NCI-H146 (cell line): ENCODE measurements at places on chromosomes 5 and 9.

DNA sequence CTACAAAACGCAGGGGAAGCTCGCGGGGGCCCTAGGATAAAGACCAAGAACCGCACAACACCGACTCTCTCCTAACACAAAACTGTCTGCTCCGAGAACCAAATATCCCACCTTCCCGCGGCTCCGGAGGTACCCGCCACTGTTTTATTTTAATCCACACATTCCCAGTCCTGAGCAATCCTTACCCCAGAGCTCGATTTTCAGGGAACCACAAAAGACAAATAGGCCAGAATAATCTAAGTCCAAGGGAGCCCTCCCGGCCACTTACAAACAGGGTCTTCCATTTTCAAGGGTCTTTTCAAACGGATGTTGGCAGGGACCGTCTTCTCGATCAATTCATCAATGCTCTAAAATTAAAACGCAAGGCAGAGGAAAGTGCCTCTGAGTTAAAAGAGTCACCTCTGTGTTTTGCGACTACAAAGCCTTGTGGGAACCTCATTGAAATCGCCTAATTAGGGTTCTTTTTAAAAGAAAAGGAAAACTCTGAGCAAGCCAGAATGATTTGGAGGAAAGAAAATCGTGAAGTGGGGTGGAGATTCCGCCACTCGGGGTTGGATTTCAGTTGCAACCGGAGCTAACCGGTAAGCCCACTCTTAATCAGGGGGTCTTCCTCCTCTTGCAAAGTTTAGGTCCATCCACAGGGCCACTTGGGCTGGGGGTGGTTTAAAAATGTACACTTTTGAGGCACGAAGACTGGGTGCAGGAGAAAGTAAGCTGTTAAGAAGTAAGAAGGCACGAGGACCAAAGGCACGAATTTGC is 1.0 kb downstream of the GLDC start:
- DNase-seq: no peak

- no peak for DNase-seq
Observed at GRCh38 chr9:137592767-137593166, 2.5 kb upstream of the ZMYND19 start.

GRCh38 chr9:18976221-18976708 is 56.7 kb downstream of the SAXO1 start:
- no peak for DNase-seq

DNA sequence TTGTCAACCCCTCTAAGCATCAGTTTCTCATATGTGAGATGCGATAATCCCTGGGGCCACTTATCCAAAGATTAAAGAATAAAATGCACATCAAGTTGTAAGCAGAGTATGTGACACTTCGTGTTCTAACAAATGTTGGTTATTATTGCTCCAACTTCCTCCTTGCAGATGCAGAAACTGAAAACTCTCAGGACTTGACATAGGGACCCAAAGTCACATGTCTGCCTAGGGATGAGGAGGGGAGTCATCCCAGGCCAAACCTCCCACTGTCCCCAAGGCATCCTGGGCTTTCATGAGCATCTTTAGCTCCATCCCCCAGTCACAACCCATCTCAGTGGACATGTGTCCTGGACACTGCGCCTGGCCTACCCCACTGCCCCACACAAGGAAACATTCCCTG is 27.5 kb upstream of the SYK start:
- no peak for DNase-seq

DNA sequence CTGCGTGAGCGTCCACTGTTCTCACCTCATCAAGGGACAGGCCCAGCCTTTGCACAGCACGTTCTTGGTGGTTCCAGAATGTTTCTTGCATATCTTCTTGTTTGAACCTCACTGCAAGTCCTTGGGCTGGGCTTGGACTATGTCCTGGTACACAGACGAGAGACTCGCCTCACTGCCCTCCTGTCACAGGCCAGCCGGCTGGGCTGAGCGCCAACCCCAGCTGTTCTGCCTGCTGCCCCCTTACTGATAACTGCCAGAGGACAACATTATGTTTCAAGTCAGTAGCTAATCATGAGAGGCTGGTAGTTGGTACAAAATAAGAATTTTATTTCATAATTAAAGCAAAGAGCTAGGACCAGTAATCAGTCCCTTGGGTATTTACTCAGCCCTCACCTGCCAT is 52.8 kb upstream of the LRRTM2 start:
- DNase-seq: no peak

- no peak for DNase-seq
Observed at GRCh38 chr5:102570747-102571146, 71.9 kb upstream of the SLCO6A1 start.

- DNase-seq: no peak
Observed at GRCh38 chr9:129570450-129571297, 50.2 kb downstream of the C9orf50 start.

DNA sequence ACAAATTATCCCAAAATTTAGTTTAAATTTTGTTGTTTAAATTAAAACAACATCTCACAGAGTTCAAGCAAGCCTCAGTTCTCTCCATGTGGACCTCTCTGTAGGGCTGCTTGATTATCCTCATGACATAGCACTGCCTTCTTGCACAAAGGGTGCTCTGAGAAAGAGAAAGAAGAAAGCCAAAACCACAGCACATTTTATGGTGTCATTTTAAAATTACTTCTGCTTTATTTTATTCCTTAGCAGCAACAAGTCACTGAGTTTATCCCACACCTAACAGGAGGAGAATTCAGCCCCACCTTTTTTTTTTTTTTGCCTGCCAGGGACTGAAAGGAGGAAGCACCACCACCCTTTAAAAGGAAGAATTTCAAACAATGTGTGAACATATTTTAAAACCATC is 12.8 kb upstream of the KCNV2 start:
- no peak for DNase-seq

DNA sequence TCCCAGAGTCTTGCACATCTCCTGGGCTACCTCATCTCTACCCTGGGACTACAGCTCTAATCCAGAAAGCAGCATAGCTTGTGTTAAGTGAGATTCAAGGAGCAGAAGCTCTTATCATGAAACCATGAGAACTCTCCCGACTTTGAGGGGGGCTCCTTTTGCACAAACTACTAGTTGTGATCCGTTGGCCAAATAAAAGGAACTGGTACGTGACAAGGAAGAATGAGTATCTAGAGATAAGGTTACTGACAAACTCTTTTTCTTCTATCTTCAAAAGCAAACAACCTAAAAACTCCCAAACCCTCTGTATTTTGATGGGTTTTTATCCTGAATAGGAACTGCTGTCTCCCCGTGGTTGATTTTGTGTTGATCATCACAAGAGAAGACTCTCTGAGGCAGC is 168.5 kb downstream of the SLC24A2 start:
- no peak for DNase-seq

- DNase-seq: no peak
Observed at GRCh38 chr9:116900007-116900367, 212.9 kb downstream of the TRIM32 start.

GRCh38 chr5:132008163-132008473 is 3.3 kb downstream of the ACSL6 start:
- DNase-seq: no peak

DNA sequence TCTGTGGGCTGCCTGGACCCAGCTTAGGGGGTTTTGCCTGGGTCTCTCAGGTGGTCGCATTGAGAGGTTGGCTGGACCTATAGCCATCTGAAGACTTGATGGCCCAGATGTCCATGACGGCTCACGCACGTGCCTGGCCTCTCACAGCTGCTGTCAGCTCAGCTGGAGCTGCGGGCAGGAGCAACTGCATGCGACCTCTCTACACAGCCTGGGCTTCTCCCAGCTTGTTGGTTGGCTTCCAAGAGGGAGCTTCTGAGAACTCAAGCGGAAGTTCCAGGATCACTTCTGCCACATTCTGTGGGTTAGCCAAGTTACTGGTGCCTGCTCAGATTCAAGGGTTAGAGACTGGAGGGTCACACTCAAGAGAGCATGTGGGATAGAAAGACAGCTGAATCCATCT is 99.2 kb downstream of the DAPK1 start:
- no peak for DNase-seq

- no peak for DNase-seq
Observed at GRCh38 chr5:128773378-128773777, 191.9 kb upstream of the SLC27A6 start.

DNA sequence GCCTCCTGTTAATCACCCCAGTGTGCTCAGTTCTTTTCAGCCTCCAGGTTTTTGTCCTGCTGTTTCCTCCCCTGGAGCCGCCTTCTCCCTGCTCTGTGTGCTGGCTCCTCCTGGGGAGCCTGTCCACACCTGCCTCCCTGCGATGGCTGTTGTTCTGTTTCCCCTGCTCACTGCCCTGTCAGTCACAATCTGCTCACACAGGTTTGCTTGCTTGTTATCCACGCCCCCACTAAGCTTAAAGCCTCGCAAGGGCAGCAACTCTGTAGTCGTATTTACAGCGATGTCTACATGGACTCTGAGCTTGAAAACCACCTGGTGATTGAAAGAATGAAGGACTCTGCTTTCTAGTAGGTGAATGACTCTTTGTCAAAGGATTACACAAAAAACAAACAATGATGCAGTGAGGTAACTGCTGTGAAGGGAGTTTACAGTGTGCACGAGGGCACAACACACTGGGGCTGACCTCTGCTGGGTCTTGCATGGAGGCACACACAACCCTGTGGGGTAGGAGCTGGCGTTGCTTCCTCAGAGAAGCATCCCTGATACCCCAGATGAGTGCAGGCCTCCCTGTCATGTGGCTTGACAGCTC is 39.6 kb upstream of the TEX48 start:
- peak; percentile 81 for DNase-seq

DNA sequence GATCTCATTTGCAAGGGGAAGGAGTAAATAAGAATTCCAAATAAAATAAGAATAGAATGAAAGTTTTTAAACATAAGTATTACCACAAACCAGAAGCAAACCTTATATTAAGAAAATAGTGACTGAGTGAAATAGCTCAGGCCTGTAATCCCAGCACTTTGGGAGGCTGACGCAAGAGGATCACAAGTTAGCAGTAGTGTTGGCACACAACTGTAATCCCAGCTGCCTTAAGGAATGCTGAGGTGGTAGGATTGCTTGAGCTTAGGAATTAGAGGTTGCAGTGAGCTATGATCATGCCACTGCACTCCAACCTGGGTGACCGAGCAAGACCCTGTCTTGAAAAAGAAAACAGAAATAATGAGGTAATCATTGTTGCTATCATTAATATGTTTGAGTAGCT is 47.0 kb downstream of the APC start:
- DNase-seq: no peak

DNA sequence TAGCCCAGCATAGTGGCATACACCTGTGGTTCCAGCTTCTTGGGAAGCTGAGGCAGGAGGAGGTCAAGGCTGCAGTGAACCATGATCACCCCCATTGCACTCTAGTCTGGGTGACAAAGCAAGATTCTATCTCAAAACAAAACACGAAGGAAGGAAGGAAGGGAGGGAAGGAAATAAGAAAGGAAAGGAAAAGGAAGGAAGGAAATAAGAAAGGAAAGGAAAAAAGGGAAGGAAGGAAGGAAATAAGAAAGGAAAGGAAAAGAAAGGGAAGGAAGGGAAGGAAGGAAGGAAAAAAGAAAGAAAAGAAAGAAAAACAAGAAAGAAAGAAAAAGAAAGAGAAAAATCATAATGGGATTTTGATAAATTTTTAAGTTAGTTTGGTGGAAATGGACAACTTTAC is 3.1 kb upstream of the STX17 start:
- no peak for DNase-seq

- DNase-seq: peak; percentile 92
Observed at GRCh38 chr5:150517272-150518152, 9.6 kb downstream of the NDST1 start.

DNA sequence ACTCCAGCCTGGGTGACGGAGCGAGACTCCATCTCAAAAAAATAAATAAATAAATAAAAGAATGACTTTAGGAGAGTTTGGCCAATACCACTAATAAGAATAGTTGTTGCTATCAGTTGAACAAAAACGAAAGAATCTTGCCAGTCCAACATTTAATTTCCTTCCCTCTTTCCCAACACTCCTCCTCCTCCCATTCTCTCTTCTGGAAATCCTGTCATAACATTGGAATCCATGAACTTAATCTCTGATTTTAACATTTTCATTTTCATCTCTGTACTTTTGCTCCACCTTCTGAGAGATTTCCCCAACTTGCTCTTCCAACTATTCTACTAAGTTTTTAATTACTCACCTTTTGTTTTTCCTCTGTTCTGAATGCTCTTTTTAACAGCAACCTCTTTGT is 42.8 kb upstream of the CDK20 start:
- no peak for DNase-seq

DNA sequence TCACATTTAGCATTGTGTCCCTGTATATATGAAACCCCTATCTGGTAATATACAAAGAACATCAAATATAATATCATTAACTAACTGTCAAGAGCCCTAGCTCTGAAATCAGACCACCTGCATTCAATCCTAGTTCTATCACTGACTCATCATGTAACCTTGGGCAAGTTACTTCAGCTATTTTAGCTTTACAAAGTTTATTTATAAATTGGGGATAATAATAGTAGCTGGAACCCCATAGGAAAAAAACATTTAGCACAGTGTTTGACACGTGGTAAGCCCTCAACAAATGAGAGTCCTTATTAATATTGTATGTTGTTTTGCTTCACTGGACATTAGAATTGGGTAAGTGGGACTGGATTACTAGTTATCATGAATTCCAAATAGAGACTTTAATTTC is 157.5 kb downstream of the EBF1 start:
- DNase-seq: no peak

- DNase-seq: no peak
Observed at GRCh38 chr5:32201122-32201753, 27.1 kb upstream of the GOLPH3 start.

DNA sequence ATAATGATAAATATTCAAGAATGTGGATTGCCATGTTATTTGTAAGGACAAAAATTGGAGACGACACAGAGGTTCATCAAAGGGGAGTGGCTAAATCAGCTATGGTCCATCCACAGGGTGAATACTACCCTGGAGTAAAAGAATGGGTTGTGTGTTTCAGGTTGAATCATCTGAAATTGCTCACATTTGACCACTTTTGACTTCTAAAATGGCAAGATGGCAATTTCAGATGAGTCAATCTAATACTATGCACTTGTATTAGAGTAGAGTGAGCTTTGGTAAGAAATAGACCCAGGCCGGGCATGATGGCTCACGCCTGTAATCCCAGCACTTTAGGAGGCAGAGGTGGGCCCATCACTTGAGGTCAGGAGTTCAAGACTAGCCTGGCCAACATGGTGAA is 131.8 kb downstream of the GAPVD1 start:
- DNase-seq: no peak
